ENCODE measurements at places on chromosomes 3 and 15.
A peak's percentile ranks its signal among the peaks of the same experiment; 100 is the strongest.

GRCh38 chr15:98853617-98854420 is 153.8 kb downstream of the PGPEP1L start:
- DNase-seq = no peak

GRCh38 chr3:123623346-123623880 is 38.6 kb upstream of the HACD2 start:
- DNase-seq = no peak

GRCh38 chr15:58420579-58421043 is 11.2 kb upstream of the LIPC start:
- DNase-seq = no peak

DNA sequence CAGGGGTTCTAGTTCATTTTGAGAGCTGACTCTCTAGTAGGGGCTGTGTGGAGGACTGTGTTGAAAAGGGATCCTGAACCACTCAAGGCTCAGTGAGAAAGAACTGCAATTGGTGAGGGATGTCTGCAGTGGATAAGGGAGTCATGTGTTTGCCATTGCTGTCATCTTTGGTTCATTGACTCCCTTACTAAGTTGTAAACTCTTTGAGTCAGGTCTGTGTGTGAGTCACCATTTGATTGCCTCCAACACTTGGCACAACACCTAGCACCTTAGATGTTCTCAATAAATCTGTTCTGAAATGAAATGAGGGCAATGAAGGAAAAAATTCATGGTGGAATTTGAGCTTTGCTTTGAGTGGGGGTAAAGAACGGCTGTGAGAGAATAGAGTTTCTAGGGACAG is 51.7 kb downstream of the PLS1 start:
- DNase-seq = no peak

DNA sequence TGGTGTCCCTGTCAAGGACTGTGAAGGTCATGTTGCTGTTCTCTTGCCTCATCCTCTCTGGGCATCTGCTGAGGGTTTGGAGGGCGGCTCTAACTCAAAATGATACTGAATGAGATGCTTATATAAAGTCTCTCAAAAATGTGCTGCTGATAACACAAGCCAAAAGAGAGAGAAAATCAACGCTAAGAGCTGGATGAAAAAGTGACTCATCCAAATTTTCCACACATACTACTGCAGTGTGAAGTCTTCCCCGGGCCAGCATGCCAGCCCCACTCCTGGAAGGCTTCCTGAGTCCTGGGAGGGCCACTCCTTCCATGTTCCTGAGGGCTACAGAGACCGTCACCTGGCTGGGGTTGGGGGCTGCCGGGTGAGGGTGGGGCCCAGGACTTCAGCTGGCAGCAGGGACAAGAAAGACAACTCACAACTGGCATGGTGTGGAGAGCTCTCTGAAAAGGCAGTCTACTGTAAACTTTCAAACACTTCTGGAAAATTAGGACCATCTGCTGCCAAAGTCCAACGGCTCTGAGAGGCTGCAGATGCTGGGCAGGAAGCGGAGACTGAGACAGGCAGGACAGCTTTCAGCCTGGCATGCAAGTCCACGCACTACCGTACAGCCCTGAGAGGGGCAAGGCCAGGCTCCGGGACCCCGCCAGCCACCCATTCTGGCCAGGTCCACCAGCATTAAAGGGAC is 200.3 kb downstream of the ADAMTS17 start:
- peak; percentile 62 for DNase-seq

DNA sequence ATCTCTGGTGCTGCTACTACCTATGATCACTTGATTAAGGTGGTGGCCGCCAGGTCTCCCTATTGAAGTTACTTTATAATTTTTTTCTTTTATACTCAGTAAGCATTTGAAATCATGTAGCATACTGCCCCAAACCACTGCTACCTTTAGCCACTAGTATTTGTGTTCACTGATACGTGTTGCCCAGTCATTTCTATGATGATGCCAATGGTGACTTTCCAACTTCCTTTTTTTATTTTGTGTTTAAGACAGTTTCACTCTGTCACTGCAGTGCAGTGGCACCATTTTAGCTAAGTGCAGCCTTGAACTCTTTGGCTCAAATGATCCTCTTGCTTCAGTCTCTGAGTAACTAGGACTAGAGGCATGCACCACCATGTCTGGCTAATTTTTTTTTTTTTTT is 598.2 kb downstream of the NAALADL2 start:
- DNase-seq = no peak

- no peak for DNase-seq
Observed at GRCh38 chr3:25428789-25429335, 799 bp downstream of the RARB start.

DNA sequence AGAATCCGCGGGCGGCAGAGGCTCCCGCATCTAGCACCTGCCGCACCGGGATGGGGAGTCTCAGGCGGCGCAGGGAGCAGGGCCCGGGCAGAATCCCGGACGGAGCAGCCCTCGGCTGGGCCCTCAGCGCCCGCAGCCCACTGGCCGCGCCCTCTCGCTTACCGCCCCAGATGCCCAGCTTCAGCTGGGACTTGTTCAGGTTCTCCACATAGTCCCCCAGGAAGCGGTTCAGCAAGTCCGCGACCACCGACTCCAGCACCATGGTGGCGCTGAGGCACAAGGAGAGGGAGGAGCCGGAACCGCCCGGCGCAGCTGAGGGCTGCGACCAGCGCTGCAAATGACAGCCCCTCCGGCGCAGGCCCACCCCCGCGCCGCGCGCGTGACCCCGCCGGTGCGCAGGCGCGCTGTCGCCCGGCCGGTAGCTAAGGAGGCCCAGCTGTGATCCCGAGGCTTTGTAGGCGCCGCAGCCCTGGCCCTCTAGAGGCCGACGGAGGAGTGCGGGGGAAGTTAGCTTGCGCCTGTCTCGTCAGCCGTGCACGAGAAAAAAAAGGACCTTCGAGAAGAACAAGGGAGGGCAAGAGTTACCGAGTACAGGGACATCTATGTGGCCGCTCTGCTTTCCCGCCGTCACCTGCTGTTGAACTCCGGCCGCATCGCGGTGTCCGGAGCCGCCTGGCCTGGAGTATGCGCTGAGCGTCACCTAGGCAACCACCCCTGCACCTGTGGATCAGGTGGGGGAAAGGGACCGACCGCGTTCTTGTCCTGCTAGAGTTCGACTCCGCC is at the start of gene VPS13C:
VPS13C (minus strand) TSS at position 335 of the 783 bp plus-strand sequence; CDS start at position 262, 73 bp downstream.
- DNase-seq = peak; percentile 98

DNA sequence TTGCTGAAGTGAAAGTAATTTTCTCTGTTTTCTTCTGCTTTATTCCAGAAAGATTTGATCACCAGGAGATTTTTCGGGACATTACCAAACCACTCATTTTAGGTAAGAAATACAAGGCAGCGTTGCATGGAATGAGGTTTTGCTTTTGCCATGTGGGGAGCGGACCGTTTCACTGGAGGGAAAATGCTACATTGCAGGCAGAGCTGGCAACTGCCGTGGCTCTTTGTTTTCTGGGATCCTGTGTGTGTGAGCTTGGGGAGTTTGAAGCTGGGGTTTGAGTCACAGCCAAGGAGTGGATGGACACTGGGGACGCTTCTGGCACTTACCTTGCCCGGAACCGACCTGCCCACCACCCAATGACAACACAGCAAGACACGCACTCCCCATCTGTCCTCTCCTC is 109.9 kb downstream of the APBA2 start:
- no peak for DNase-seq

- no peak for DNase-seq
Observed at GRCh38 chr3:181558870-181559269, 152.9 kb upstream of the SOX2 start.

DNA sequence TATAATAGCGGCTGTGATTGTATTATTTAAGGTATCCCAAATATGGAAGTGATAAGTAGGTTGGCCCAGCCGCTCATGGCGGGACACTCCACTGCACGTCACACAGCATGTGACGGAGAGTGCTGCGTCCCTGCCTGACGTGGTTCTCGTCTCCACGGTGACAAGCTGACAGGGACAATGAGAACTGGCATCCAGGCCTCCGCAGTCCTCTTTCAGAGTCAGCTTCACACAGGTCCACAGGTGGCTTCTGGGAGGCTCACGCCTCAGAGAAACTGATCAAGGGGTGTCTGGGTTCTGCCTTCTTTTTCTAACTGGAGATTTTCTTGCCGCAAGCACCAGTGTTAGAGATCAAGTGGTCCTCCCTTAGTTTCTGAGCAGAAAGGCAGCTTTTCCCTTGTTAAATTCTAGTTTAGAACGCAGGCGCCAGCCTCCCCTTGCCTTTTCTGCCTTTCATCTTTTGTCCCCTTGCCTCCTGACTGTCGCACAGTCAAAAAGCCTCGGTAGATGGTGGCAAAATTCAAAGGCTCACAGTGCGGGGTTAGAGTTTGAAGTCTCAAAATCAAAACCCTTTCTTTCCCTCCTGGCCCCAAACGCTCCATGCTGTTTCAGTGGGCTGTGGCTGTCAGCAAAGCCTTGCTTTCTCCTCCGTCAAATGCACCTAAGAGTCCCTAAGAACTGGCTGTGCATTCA is 120.9 kb downstream of the ATP10A start:
- DNase-seq = no peak

- no peak for DNase-seq
Observed at GRCh38 chr3:81513591-81513990, 247.9 kb downstream of the GBE1 start.

DNA sequence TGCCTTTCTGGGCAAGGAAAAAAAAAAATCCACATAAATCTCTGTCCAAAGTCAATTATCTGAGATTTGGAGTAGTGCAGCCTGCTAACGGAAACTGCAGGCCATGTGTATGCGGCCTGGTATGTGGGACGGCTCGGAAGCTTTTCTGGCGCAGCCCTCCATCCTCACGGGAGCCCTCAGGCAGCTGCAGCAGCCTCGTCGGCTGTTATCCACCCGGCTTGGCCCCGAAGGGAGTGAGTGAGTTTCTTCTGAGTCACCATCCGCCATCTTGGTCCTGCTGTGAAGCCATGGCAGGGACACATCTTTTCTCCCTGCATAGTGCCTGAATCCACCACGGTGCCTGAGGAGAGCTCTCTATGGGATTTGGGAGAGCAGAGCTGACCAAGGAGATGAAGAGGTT is 62.8 kb downstream of the POLR2M start:
- DNase-seq = peak; percentile 96

DNA sequence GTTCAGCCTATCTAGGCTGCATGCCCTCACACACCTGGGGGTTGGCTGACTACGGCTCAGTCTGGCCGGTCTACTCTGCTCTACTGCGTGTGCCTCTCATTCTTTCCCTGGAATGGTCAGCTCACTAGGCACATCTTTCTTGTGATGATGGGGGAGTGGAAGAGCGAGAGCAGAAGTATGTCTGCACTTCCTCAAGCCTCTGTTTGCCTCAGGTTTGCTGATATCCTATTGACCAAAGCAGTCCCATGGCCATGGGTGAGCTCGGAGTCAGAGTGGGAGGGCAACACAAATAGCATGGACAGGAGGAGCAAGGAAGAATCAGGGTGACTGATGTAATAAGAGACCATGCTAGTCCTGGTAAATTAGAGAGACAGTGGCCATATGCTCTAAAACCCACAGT is 167.9 kb upstream of the PRICKLE2 start:
- DNase-seq = no peak

DNA sequence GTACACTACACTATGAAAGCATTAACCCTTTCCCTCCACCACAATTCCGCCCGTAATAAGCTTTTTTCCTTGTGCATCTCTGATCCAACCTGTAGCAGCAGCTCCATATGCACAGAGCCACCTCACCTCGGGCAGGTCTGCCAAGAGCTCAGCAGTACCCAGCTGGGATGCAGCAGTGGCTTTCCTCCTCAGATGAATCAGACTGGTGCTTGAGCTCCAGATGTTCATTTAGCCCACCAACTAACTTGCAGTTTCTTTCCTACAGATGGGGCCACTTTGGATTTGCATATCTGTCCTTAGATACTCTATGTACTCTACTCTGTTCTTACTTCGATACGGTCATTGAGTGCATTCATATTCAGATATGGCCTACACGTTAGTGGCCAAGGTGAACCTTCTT is 14.8 kb upstream of the FSIP1 start:
- no peak for DNase-seq

DNA sequence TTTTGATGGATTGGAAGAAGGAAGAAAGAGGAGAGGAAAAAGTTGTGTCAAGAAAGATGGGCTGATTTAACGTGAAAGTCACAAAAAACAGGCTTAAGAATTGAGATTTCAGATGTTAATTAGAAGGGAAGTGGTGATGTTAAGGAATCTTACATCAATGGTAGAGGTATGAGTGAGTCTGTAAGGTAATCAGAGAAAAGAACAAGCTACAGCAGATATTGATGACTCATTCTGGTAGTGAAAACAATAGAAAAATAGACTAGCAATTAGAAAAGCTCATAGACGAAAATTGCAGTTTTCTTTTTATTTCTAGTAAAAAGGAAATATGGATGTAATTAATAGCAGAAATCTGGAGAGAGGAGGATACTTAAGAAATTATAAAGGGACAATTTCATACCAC is 559.6 kb downstream of the MCTP2 start:
- DNase-seq = no peak

DNA sequence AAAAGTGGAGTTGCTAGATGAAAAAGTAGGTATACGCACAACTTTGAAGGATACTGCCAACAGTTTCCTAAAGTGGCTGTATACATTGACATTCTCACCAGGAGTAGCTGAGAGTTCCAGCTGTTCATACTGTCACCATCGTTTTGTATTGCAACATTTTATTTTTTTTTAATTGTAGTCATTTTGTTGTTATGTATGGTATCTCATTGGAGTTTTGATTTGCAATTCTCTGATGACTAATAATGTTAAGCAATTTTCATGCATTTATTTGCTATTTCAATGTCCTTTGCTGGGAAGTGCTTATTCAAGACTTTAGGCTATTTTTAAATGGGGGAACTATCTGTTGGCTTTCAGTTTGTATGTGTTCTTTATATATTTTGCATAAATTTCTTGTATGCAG is 185.1 kb upstream of the TGFBR2 start:
- no peak for DNase-seq

GRCh38 chr15:70234256-70234905 is 136.7 kb upstream of the TLE3 start:
- peak; percentile 82 for DNase-seq

- no peak for DNase-seq
Observed at GRCh38 chr3:49495023-49495422, 25.0 kb downstream of the DAG1 start.

- DNase-seq = no peak
Observed at GRCh38 chr3:12574661-12575060, 17.8 kb downstream of the MKRN2 start.

DNA sequence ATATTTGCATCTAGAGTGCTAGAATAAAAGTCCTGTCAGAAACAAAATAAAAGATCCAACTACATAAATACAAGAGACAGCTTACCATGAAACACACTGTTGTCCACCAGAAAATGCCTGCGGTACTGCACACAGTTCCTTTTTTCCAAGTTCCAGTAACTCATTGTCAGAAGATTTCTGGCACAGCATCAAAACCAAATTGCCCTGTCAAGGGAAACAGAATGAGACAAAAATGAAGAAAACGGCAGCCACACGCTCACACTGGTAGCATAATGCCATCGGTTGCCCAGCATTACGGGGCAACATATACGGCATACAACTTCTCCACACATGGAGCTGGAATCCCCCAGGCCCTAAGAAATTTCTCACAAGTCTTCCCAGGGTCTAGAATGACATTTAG is 40.8 kb downstream of the PLCH1 start:
- DNase-seq = no peak

Data from AG08395 (cell line).